Spinal cord (tissue), 10 donors: ENCODE measurements at places on chromosomes 16 and 17. TPM values are rescaled to one million over a fixed set of nuclear protein-coding genes. Genes with fewer than 3 reads are reported as not detected.
A peak's percentile ranks its signal among the peaks of the same experiment; 100 is the strongest.

GRCh38 chr17:39402890-39403605, 1.6 kb upstream of the FBXL20 start:
- H3K36me3 ChIP-seq: peaks cover 11% of the 10 kb centered on the region
- peak overlapping the region; percentile 86 for H3K4me3 ChIP-seq
- DNase-seq: no peak
- no peak overlapping the region for H3K27ac ChIP-seq
- no peaks in the 10 kb centered on the region for H3K4me1 ChIP-seq
- no peaks in the 10 kb centered on the region for H3K27me3 ChIP-seq

DNA sequence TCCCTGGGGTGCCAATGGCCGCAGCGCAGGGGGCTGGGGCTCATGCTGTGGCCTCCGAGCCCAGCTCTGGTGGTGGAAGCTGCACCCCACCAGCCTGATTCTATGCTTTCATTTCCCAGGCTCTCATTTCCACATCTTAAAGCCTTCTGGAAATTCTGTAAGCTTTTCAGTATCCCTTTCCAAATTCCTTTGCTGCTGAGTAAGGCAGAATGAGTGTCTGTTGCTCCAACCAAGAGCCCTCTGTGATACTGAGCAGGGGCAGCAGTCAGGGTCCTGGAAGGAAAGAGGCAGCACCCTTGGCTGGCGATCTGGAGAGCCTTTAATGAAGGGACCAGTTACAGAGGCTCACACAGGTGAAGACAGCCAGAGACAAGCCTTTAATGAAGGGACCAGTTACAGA, 79.5 kb upstream of the FOXF1 start:
- H3K4me1 ChIP-seq: peaks cover 12% of the 10 kb centered on the region
- no peak for DNase-seq
- no peak overlapping the region for H3K4me3 ChIP-seq
- H3K27me3 ChIP-seq: peaks cover 2% of the 10 kb centered on the region
- H3K36me3 ChIP-seq: no peaks in the 10 kb centered on the region
- H3K27ac ChIP-seq: no peak overlapping the region

DNA sequence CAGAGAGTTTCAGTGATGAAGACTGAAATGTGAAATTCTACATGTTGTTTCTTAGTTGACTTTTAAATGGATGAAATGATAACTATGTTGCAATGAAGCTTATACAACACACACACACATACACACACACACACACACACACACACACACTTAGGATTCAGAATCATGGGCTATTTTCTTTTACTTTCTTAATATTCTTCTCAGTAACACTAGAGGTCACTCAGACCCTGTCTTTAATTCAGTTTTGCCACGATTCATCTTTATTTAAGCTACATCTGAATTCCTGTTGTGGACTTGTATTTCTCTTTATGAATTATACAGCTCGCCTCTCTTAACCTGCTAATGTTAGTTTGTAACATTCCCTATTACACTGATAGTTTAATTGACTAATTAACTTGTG, 109.6 kb upstream of the GOT2 start:
- no peak for DNase-seq
- H3K4me1 ChIP-seq: no peaks in the 10 kb centered on the region
- no peak overlapping the region for H3K27ac ChIP-seq
- no peaks in the 10 kb centered on the region for H3K36me3 ChIP-seq
- H3K27me3 ChIP-seq: no peaks in the 10 kb centered on the region
- no peak overlapping the region for H3K4me3 ChIP-seq

DNA sequence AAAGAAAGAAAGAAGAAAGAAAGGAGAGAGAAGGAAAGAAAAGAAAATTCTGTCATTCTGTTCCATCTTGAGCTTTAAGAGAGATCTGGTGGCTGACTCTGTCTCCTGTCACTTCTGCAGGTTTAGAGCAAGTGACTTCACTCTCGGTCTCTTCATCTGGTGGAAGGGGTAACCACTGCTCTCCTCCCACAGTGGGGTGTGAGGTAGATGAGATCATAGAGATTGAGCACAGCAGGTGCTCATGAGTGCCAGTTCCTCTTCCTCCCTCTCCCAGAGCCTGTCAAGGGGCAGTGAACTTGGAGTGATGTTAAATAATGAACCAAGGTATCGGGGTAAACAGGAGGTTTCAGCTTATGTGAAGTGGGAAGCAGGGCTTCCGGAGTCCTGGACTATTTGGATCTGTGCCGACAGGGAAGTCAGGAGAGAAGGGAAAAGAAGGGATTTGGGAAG, 47.7 kb downstream of the BEAN1 start:
- H3K27me3 ChIP-seq: no peaks in the 10 kb centered on the region
- peaks cover 16% of the 10 kb centered on the region for H3K4me1 ChIP-seq
- DNase-seq: no peak
- H3K36me3 ChIP-seq: peaks cover 14% of the 10 kb centered on the region
- H3K4me3 ChIP-seq: no peak overlapping the region

DNA sequence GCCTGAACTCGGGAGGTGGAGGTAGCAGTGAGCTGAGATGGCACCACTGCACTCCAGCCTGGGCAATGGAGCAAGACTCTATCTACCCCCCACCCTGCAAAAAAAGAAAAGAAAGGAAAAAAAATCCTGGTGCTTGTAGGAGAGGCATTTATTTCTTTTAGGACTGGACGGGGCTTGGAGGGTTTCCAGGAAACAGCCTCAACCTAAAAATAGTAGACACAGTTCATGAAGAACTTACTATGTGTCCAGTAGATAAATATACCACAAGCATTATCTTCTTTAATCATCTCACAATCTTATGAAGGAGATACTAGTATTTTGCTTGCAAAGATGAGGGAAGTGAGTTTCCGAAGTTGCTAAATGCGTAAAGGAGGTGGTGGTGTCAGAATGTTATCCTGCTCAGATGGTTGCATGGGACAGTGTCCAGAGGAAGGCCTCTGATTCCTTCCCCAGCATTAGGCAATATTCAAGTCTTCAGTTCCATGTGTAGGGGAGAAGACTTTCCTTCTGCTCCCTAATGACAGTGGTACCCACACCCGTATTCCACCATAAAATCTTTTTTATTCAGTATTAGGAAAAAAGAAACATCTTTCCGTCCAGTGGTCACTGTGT, 263.2 kb downstream of the WWOX start:
- H3K4me3 ChIP-seq: no peak overlapping the region
- no peaks in the 10 kb centered on the region for H3K4me1 ChIP-seq
- H3K27ac ChIP-seq: no peak overlapping the region
- no peak for DNase-seq
- no peaks in the 10 kb centered on the region for H3K36me3 ChIP-seq

DNA sequence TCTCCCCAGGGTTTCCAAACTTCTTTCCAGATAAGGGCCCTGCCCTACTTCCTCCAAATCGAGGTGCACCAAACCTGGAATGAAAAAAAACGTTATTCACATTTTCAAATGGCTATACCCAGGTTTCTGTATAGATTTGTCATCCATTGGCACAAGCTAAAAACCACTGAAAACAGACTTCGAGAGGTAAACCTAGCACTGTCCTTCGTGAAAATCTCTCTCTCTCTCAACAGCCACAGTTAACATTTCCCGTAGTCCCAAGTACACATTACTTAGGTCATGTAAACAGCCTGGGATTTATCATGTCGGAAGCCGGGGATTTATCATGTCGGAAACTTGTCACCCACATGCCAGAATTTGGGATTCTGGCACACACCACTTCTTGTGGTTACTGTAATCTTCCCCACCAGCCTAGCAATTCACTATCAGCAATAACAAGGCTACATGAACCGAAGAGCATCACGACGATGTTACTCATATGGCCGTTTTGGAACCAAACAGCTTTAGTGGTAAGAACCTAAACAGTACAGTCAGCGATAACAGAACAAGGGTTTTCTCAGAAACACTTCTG, 1.2 kb downstream of the DDX5 start:
- peak overlapping the region; percentile 100 for H3K27ac ChIP-seq
- no peaks in the 10 kb centered on the region for H3K27me3 ChIP-seq
- peaks cover 6% of the 10 kb centered on the region for H3K4me1 ChIP-seq
- DNase-seq: no peak

- no peak overlapping the region for H3K4me3 ChIP-seq
- H3K36me3 ChIP-seq: peaks cover 10% of the 10 kb centered on the region
- peak overlapping the region; percentile 94 for H3K27ac ChIP-seq
- peaks cover 53% of the 10 kb centered on the region for H3K4me1 ChIP-seq
These were observed 199.0 kb downstream of the MSI2 start for GRCh38 chr17:57455063-57455914.

DNA sequence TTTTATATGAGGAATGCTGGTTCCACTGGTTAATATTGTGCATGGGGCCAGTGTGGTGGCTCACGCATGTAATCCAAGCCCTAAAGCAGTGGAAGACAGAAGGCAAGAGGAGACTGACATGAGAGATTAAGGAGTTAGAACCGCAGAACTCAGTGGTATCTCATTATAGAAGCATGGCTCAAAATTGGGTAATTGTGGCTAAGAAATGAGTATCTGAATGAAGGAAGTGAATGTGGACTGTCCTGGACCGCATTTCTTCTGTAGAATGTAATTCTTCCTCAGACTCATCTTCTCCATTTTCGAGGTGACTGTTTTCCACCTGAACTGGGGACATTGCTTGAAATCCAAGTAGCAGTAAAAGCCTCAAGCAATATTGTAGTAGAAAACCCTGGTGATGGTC, 42.6 kb upstream of the CDR2 start:
- H3K27ac ChIP-seq: no peak overlapping the region
- H3K36me3 ChIP-seq: peaks cover 16% of the 10 kb centered on the region
- DNase-seq: no peak

DNA sequence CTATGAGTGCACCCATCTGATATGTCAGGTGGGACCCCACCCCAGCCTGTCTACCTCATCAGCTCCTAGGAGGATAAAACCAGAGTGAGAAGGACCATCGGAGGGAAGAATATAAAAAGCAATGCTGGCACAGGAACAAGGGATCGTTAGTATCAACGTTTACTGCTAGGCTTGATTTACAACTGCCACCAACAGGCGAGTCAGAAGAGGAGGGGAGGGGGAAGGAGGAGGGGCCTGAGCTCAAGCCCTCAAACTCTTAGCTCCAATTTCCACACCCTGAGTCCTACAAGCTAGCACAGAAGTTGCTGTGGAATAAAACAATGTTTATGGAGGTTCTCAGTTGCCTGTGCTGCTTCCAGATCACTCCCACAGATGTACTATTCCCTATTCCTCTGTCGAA, 234.5 kb downstream of the C16orf78 start:
- H3K27me3 ChIP-seq: no peaks in the 10 kb centered on the region
- no peak overlapping the region for H3K27ac ChIP-seq
- peaks cover 6% of the 10 kb centered on the region for H3K4me1 ChIP-seq
- H3K4me3 ChIP-seq: no peak overlapping the region
- DNase-seq: no peak

- H3K4me3 ChIP-seq: no peak overlapping the region
- H3K27ac ChIP-seq: no peak overlapping the region
- H3K27me3 ChIP-seq: no peaks in the 10 kb centered on the region
- H3K36me3 ChIP-seq: no peaks in the 10 kb centered on the region
- no peaks in the 10 kb centered on the region for H3K4me1 ChIP-seq
These were observed 15.4 kb upstream of the MYO18A start for GRCh38 chr17:29195465-29196081.

- H3K4me3 ChIP-seq: no peak overlapping the region
- no peak for DNase-seq
- H3K36me3 ChIP-seq: no peaks in the 10 kb centered on the region
- H3K27me3 ChIP-seq: peaks cover 40% of the 10 kb centered on the region
- H3K27ac ChIP-seq: no peak overlapping the region
These were observed 1.7 kb downstream of the IL4R start for GRCh38 chr16:27315333-27316037.

DNA sequence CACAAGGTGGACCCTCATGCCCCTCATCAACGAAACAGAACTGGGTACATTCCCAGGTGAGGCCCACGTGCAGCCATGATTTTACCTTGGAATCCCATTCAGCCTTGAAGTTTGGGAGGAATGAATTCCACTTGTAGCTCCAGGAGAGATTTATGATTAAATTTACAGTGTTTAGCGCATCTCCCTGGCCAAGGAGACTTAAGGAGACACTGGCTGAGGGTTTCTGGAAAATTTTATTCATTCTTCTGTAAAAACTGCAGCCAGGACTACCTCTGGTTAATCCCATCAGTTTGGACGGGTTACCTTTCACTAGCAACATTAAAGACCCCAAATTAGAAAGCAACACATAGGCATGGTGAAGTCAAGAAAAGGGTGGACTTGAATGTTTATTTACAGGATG, 87.2 kb upstream of the SMURF2 start:
- H3K27me3 ChIP-seq: no peaks in the 10 kb centered on the region
- H3K4me3 ChIP-seq: no peak overlapping the region
- peaks cover 20% of the 10 kb centered on the region for H3K36me3 ChIP-seq
- no peaks in the 10 kb centered on the region for H3K4me1 ChIP-seq

DNA sequence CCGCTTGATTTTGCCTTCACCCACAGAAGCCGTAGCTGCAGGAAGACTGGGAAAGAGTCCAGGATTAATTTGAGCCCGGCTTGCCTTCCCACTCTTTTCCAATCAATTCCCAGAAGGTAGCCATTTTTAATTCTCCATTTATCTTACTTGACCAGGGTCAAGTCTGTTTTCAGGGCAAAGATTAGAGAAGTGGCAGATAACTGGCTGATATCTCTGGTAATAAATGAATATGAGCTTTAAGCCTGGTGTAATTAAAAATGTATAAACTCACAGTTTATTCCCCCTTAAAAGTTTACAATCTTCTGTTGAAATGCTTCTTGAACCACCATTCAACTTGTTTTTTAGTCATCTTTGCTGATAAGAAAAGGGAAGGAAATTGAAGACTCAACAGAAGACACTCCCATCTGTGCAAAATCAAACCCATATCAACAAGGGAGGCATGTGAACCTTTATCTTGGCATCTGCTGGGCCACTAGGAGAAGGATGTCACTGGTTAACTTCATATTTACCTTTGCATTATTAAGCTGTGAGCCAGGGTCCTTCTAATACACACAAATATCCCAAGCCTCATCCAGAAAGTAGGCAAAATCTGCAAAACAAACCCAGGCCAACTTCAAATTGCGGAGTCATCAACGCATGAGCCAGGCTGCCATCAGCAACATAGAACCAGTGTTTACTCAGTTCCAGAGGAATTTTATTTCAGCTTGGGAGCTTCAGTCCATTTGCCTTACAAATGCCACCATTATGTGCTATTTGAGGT, 314.6 kb upstream of the MAF start:
- H3K36me3 ChIP-seq: no peaks in the 10 kb centered on the region
- H3K27ac ChIP-seq: no peak overlapping the region
- H3K4me1 ChIP-seq: no peaks in the 10 kb centered on the region
- H3K4me3 ChIP-seq: no peak overlapping the region
- peaks cover 2% of the 10 kb centered on the region for H3K27me3 ChIP-seq

DNA sequence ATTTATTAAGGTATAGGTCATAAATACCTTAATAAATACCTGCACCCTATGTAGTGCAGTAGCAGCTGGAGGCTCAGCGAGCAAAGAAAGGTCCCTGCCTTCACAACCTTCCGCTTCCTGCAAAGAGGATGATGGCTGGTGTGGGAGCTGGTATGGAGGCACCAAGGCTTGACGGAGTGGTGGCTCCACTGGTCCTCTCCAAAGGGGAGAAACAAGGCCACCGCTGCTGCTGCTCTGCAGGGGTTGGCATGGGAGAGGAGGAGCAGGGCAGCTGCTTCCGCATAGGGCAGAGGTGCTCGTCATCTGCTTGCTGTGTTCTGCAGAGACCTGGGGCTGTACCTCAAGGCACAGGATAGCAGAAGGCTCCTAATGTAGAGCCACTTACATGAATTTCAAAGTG, 52.8 kb downstream of the NDEL1 start:
- H3K27ac ChIP-seq: no peak overlapping the region
- H3K36me3 ChIP-seq: peaks cover 57% of the 10 kb centered on the region
- H3K27me3 ChIP-seq: no peaks in the 10 kb centered on the region
- H3K4me3 ChIP-seq: no peak overlapping the region
- H3K4me1 ChIP-seq: no peaks in the 10 kb centered on the region

The CCL7 gene
- not detected for total RNA-seq

The NTN1 gene
- total RNA-seq: 32.2 TPM

The CLEC19A gene
- 0.50 TPM for total RNA-seq

The NPIPA3 gene
- 0.88 TPM for total RNA-seq

The KRTAP4-9 gene
- total RNA-seq: not detected

The SMIM36 gene
- not detected for total RNA-seq

The EVPL gene
- total RNA-seq: 0.17 TPM
